Stimulated activated CD4-positive, alpha-beta T cell treated with anti-CD3 and anti-CD28 coated beads, Interleukin-4, amount 100 ng/mL, for 24 hours (primary cell): ENCODE measurements at places on chromosomes 2 and 18.
A peak's percentile ranks its signal among the peaks of the same experiment; 100 is the strongest.

GRCh38 chr2:126963390-126963789 lies 64.7 kb downstream of the TEX51 start:
- no peak for DNase-seq

- DNase-seq = no peak
Measured at GRCh38 chr2:45964906-45965305, 313.4 kb downstream of the PRKCE start.

DNA sequence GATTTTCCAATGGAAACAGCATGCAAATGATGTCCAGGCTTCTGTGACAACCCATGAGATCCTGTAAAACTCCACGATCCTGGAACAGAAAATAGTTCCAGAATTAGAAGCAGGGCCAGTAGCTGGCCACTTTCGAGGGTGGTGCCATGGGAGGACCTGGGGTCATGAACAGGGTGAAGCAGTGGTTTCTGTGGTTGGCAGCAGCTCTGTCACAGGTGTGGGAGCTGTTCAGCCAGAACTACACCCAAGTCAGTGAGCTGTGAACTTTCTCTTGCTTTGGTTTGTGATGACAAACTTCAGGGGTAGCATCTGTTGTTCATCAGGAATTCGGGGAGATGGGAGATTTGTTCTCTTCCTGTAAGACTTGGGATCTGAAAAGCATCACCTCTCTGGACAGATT lies 314.4 kb upstream of the NT5C1B start:
- no peak for DNase-seq

GRCh38 chr2:65940856-65941255 lies 494.1 kb upstream of the MEIS1 start:
- no peak for DNase-seq

GRCh38 chr2:173652311-173652710 lies 297.6 kb downstream of the CDCA7 start:
- DNase-seq = no peak

DNA sequence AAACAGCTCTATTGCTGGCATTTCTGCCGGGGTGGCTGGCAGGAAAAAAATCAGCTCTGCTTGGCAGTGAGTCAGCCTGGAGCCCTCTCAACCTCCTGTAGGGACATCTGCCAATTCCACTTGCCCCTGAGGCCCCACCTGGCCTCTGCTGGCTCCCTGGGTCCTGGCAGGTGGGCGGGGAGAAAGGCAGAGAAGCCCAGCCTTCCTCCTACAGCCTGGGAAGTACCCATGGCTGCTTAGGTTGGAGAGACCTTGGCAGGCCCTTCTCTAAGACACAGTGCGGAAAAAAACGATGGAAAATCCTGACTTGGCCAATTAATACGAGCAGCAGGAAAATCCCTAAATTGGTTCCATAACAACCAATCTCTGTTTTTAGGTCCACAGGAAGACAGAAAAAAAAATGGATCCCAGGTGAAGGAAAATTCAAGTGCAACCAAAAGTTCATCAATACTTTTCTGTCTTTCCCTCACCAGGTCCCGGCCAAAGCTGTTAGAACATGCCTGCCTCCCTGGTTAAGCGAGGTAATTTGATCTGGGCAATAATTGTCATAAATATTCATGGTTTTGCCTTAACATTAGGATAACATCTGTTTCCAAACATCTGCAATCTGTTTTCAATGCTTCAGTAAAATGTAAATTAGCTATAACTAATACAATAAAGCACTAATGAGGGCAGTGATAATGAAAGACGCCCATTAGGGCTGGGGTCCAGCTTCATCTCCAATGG lies 245.9 kb downstream of the TFCP2L1 start:
- no peak for DNase-seq

- no peak for DNase-seq
Measured at GRCh38 chr2:139773720-139774277, 993.6 kb upstream of the NXPH2 start.

- no peak for DNase-seq
Measured at GRCh38 chr2:61885896-61886603, 2.4 kb downstream of the CCT4 start.

GRCh38 chr2:74831693-74832530 lies 2.0 kb upstream of the HK2 start:
- DNase-seq = no peak

GRCh38 chr2:133888107-133888506 lies 319.8 kb upstream of the NCKAP5 start:
- DNase-seq = no peak

- no peak for DNase-seq
Measured at GRCh38 chr2:122100346-122100745, 344.9 kb downstream of the TSN start.

DNA sequence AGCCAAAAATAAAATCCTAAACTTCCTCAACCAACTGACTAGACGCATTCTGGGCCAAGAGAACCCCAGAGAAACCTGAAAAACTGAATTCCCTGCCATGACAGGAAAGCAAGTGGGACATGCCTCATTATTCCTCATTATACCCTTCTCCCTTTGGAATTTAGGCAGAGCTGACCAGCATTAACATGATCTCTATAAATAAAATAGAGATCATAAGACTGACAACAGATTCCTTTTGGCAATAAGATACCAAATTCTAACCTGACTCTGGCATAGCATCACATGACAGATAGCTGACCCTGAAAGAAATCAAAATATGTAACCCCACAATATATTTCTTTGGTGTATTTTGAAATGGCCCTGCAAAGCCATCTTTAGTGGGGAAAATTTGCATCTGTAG lies 277.8 kb upstream of the SLC14A2 start:
- DNase-seq = no peak

DNA sequence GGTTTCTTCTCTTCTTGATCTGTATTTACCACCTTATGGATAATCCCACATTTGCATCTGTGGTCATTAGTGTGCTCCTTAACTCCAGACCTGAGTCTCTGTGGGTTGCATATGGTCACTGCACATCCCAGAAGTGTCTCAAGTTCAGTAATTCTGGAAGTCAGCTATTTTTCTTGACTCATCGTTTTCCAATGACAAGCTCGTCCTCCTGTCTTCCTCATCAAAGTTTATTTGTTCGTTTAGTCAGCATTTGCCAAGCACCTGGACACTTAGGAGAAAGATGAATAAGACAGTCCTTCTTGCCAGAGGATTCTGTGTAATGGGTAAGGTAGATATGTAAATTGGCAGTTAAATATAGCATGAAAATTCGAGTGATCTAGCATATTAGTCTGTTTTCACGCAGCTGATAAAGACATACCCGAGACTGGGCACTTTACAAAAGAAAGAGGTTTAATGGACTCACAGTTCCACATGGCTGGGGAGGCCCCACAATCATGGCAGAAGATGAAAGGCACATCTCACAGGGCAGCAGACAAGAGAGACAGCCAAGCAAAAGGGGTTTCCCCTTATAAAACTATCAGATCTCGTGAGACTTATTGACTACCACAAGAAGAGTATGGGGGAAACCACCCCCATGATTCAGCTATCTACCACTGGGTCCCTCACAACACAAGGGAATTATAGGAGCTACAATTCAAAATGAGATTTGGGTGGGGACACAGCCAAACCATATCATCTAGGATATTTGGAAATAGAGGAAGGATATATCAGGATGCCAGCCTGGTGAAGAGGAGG lies 19.4 kb downstream of the FASTKD2 start:
- no peak for DNase-seq

DNA sequence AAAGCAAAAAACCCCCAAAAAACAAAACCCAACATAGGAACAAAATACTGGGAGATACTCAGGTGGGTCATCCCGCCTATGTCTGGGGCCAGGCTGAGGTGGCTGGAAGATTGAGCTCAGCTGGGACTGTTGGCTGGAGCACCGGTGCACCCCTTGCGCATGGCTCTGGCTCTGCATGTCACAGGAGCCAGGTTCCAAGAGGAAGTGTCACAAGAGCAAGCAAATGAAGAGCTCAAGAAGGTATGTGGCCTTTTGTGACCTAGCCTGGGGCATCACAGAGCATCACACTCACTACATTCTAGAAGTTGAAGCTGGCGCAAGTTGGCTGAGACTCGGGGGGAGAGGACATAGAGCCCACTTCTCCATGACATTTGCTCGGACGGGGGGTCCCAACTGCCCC lies 40.6 kb downstream of the PDCL3 start:
- no peak for DNase-seq

GRCh38 chr2:74847070-74847858 lies 13.3 kb downstream of the HK2 start:
- DNase-seq = no peak

DNA sequence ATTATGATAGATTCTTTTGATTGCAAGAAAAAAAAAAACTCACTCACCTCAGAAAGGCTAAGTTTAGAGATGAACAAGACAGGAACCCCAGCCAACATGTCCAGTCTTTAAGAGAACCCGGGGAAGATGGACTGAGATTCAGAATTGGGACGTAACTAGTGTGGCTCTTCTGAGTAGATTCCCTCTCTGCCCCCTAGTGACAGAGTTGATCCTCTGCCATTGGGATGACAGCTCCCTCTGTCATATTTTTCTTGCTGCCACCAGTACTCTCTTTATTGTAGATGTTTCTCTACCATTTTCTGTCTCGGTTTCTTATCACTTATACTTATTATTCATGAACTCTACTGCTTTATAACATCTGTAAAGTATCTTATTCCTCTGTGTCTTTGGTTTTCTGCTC lies 77.7 kb downstream of the GULP1 start:
- DNase-seq = peak; percentile 3

DNA sequence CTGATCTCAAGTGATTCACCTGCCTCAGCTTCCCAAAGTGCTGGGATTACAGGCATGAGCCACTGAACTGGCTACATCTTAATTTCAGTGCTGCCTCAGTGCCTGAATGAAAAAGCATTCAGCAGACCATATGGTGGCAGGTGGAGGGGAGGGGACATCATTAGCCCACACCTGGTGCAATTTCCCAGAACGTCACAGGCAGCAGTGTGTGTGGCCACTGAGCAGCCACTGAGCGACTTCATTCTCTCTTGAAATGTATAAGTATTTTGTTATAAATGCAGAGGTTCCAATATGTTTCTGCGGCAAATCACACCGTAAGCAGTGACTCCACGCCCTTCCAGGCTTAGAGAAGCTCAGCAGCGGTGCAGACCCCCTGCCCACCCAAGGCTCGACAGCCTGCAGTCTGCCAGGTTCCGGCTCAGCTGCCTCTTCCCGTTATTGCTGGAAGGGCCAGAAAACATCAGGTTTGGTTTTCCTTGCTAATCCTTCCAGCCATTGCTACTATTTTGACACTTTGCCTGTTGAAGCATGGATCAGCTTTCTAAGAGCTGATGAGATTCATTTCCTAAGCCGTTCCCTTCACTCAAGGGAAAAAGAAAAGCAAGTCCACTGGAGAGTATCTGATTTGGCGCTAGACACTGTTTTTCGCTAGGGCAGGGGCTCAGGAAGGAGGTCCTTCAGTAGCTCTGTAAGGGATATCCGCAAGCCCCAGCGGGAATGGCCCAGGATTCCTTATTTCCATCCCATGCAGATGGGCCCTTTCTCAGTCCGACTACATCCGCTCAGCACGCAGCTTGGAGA lies 250.7 kb downstream of the VAPA start:
- DNase-seq = no peak

DNA sequence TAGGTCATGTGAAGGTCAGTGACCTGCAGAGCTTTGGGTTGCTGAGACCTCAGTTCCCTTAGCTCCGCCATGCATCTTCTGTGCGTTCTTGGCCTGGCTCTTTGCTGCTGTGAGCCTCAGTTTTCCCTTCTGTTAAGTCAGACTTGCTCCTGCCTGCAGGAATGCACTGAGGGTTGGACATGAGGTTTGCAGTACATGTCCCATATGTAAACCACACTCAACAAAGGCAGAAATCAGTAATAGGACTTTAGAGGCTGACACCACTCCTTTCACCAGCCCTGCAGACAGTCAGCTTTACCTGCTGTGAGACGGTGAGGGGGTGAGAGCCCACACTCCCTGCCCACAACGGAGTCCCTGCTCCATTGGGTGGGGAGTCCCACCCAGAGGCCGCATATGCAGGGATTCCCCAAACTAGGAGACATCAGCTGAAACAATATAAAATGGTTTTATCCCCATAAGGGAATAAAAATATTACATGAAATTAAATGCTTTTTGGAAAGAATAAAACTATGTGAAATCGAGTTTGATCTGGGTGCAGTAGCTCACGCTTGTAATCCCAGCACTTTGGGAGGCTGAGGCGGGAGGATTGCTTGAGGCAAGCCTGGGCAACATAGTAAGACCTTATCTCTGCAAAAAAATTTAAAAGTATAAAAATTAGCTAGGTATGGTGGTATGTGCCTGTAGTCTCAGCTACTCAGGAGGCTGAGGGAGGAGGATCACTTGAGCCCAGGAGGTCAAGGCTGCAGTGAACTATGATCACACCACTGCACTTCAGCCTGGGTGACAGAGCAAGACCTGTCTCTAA lies 55.1 kb downstream of the MYO7B start:
- DNase-seq = no peak

- no peak for DNase-seq
Measured at GRCh38 chr2:67955748-67956603, 106.8 kb downstream of the C1D start.

DNA sequence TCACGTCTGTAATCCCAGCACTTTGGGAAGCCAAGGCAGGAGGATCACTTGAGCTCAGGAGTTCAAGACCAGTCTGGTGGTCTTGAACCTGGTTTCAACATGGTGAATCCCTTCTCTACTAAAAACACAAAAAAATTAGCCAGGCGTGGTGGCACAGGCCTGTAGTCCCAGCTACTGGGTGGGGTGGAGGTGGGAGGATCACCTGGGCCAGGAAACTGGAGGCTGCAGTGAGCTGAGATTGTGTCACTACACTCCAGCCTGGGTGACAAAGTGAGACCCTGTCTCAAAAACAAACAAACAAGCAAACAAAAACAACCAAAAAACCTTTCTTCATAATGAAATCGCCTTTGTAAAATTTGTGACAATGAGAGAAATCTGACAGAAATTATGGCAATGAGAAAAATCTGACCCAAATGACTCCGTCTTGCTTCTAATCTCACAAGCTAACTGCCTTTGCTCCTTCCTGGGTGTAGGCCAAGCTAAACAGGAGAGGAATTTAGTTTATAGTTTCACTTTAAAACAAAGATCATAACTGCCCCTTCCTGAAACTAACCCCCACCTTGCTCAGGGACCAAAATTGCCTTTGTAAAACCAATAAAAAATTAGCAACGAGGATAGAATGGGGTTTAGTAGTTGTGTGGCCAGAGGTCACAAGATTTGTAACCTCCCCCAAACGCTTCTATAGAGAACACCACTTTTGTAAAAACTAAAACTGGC lies 60.7 kb upstream of the KIF5C start:
- no peak for DNase-seq

GRCh38 chr2:8543383-8544170 lies 138.3 kb upstream of the ID2 start:
- peak; percentile 85 for DNase-seq

- DNase-seq = no peak
Measured at GRCh38 chr2:61011678-61012077, 5.8 kb upstream of the PEX13 start.

DNA sequence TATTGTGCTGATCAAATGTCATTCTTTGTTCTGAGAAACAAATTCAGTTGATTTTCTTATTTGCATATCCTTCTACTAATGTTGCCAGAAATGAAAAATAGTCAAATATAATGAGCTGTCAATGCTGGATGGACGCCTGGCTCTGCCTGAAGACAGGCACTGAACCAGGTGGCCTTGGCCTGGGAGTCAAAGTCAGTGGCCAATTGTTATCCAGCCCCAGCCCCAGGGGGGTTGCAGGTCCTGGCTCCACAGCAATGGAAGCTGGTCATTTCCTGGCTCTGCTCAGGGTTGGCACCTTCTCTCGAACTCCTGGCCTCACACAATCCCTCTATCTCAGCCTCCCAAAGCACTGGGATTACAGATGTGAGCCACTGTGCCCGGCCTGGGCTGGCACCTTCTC lies 176.8 kb upstream of the GLI2 start:
- no peak for DNase-seq

GRCh38 chr2:38514603-38515154 lies 88.0 kb downstream of the HNRNPLL start:
- no peak for DNase-seq
